Cortex of kidney (tissue), 1 donor: ENCODE measurements at places on chromosomes 4 and X.

DNA sequence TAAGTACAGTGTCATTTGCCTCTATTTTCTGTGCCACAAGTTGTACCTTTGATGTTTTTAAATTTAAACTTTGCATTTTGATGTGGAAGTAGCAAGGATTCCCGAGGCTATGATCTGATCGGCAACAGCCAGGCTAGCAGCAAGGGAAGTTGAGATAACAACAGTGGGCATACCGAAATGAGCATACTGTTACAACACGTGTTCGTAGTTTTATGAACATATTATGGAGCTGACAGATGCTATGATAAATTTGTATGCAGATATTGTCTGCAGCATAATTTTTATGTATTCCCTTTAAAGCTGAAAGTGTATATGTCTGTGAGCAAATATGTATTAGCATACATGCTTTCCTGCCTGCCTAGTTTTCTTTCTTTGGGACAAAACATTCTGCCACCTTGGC, 306.1 kb downstream of the PCDH7 start:
- DNase-seq: no peak

- DNase-seq: no peak
Measured at GRCh38 chr4:142548491-142548890, 297.6 kb downstream of the INPP4B start.

DNA sequence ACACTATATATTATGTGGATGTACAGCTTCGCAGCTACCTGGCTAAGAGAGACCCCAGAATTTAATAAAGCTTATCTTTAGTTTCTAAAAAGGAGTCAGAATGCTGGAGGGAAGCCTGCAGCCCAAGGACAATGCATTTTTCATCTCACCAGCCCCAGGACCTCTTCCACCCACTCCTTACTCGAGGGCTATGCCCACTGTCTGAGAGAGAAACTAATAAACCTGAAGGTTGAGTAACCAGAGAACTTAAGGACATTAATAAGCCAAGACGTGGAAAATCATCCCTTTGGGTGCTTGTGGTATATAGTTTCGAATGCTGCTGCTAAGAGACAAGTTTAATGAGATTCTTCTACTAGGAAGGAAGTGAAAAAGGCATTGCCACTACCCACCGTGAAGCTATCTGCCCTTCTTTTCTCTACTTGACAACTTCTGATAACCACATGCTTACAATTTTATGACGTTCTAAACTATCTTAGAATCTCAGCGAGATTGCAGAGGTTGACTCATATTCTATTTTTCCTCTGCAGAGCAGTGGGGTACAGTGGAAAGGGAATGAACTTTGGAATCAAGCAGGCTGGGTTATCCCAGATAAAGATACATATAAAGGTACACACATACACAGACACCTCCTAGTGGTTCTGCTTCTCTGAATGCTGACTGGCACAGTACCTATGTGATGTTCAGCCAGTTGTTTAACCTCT, 3.3 kb downstream of the RELL1 start:
- no peak for DNase-seq

DNA sequence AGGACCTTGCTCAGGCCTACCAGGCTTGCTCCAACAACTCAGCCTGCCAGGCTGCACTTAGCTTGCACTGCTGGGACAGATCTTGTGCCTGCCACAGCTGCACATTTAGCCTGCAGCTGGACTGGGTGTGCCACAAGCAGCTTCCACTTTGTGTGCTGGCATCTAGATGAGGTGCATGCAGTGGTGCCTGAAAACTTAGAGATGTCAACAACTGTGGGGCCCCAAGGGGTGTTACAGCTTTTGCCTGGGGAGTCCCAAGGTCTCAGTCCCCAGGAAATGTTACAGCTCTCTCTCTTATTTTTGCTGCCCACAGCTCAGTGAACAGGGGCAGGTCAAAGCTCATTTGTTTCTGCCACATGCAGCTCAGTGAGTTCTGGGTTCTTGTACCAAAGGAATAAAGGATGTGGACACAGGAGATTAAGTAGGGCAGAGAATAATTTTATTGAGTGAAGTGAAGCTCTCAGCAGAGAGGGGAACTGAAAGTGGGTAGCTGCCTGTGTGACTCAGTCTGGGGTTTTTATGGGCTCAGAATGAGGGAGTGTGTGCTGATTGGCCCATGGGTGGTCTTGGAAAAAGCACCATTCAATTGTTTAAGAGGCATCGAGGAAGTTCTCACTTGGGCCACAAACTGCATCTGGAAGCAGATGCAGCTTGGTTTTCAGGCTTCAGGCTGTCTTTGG, 828.3 kb downstream of the TECRL start:
- no peak for DNase-seq

GRCh38 chr4:116328261-116328860, 757.0 kb downstream of the TRAM1L1 start:
- DNase-seq: no peak

- no peak for DNase-seq
Measured at GRCh38 chrX:34956916-34957315, 14.3 kb downstream of the FAM47B start.

DNA sequence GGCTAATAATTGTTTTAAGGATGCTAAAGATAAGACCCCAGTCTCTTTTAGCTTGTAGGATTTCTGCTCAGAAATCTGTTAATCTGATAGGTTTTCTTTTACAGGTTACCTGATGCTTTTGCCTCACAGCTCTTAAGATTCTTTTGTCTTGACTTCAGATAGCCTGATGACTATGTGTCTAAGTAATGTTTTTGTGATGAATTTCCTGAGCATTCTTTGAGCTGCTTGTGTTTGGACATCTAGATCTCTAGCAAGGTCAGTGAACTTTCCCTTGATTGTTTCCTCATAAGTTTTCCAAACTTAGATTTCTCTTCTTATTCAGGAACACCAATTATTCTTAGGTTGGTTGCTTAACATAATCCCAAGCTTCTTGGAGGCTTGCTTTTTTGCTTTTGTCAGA, 104.1 kb downstream of the ZNF518B start:
- no peak for DNase-seq

- no peak for DNase-seq
Measured at GRCh38 chr4:48844843-48845242, 14.0 kb downstream of the OCIAD1 start.
